Fibroblast of skin of abdomen (primary cell): ENCODE measurements at places on chromosomes 12 and 14.
A peak's percentile ranks its signal among the peaks of the same experiment; 100 is the strongest.

- peak; percentile 47 for DNase-seq
Measured at GRCh38 chr12:14256121-14256520, 109.4 kb upstream of the ATF7IP start.

- no peak for DNase-seq
Measured at GRCh38 chr12:97223419-97223818, 239.2 kb upstream of the RMST start.

DNA sequence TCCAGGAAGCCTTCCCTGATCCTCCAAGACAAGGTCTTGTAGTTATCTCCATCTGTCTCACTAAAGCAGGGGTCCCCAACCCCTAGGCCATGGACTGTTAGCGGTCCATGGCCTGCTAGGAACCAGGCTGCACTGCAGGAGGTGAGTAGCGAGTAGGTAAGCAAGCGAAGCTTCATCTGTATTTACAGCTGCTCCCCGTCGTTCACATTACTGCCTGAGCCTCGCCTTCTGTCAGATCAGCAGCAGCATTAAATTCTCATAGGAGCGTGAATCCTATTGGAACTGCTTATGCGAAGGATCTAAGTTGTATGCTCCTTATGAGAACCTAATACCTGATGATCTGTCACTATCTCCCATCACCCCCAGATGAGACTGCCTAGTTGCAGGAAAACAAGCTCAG, 12.4 kb upstream of the NFYB start:
- DNase-seq: no peak

- DNase-seq: peak; percentile 83
Measured at GRCh38 chr12:112381883-112382796, at the start of gene HECTD4. HECTD4 (minus strand) TSS chr12:112382431; CDS start chr12:112382128, 303 bp downstream.

DNA sequence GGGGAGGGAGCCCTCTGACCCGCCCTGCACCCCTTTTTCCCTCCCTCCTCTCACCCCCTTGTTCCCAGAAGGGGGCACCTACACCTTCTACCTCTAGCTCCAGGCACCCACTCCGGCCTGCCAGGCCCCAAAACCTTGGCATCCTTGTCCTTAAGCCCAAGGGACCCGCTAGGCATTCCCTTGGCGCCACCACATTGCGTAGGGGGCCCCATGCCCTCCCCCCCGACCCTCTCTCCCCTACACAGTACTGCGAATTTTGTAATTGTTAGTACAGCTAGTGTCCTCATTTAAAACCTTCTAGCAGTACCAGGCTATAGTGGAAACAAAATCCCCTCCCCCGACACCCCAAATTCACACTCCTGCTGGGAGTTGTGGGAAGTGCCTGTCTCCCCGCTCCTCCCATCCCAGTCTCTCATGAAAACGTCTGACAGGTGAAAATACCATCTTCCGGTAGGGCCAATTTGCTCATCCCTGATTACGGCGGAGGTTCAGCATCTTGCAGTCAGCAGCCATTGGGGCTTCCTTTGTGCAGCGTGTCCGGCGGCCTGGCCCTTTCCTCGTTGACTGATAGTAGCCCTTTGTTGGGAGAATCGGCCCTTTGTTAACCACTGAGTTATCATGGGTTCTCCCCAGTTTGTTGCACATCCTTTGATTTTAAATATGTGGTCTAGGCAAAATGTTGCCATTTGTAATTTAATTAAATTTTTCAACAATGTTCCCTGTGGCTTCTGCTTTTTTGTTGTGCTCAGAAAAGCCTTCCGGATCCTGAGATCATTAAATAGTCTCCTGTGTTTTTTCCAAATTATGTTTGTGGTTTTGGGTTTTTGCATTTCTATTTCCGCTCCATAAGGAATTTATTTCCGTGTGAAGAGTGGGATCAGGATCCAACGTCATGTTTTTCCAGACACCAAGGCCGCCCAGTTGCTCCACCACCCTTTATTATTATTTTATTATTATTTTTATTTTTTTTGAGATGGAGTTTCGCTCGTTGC, 7.9 kb upstream of the CEP170B start:
- no peak for DNase-seq

DNA sequence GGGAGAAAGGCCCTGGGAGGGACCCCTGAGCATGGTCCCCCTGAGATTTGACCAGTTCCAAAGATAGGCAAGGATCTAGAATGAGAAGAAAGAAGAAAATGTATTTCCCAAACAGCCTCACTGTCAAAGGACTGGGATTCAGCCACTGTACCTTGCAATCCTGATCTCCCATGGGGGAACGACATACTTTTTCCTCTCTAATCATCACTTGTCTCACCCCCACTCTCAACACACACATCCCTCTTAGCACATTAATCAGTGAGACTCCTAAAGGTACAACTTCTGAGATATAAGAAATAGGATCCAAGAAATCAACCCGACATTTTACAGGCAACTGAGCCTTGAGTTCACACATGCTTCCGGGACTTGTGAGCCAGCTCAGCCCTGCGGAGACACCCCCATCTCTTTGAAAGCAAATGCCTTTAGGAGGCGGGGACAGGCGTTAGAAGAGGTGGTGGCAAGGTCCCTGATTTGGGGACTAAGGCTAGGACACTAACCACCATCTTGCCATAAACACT, 1.4 kb downstream of the MAP3K9 start:
- no peak for DNase-seq

DNA sequence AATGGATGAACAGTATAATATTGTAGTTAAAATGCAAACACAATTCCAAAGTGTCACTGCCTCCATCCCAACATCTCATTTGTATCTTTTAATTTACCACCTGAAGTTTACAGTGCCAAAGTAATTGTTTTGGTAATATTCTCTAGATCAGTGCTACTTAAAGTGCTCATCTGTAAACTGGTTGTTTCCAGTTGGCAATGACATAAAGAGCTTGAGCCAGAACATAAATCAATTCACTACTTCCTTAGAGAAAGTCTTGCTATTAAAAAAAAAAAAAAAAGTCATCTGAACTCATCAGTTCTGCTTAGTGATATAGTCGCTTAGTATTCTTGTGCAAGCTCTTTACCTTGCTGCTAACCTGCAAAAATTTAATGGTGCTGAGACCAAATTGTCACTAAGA, 16.4 kb downstream of the PLCZ1 start:
- no peak for DNase-seq

DNA sequence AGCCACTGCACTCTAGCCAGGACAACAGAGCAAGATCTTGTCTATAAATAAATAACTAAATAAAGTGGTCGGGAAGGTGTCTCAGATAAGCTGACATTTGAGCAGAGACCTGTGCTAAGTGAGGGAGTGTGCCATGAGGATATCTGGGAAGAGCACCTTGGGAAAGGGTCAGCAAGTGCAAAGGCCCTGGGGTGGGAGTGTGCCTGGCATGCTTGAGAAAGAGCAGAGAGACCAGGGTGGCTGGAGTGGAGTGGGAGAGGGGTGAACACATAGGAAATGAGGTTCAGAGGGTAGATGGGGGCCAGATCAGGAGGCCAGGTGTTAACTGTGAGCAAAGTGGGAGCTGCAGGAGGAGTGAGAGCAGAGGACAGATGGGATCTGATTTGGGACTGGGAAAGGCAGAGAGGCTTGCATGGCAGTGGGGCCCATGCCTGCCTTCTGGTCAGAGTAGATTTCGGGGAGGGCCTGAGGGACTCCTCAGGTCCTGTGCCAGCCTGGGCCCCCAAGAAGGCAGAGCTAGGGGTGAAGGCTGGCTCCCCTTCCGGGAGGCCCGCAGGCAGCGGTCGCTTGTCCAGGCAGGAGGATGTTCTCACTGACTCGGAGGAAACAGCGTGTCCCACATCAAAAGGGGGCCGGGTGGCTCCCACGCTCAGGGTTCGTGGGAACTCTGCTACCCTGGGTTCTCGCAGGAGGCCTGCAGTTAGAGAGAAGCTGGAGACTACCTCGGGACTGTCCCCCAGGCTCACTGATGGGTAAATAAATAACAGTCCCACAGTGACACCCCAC, 32.6 kb downstream of the DTX1 start:
- DNase-seq: no peak

DNA sequence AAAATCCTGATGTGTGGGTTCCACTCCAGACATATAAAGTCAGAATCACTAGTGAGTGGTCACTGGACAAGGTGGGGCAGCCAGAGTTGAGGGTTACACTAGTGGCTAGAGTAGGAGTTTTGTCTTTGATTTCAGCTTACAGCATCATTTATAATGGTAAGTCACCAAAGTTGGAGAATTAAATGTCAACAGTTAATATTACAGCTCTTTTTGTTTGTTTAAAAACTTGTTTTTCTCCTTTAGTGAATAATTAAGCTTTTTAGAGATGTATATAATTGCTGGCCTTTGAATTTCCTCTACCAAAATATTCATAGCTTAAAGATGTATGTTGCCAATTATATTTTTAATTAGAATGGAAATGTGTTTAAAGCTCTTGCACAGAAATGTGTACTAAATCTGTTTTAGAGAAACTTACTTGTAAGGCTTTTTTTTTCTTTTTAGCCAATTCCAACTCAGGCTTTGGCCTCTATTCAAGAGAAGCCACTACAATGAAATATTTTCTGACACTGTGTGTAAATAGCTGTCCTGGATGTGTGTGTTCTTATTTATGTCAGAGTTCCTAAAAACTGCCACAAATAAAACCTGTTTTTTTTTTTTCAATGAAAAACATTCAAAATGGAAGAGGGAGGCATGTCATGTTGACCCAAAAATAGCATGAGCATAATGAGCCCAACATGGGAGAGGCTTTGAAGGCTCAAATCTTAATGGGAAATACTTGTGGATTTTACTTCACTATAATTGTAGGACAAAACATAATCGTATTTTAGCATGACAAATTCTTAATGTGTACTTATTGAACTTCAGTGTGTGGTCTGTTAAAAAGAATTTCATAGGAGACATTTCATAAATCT, 92.2 kb downstream of the TBC1D30 start:
- no peak for DNase-seq

- no peak for DNase-seq
Measured at GRCh38 chr12:46477541-46477940, 105.0 kb upstream of the SLC38A2 start.

- DNase-seq: peak; percentile 74
Measured at GRCh38 chr12:13171921-13172859, 24.3 kb upstream of the EMP1 start.

DNA sequence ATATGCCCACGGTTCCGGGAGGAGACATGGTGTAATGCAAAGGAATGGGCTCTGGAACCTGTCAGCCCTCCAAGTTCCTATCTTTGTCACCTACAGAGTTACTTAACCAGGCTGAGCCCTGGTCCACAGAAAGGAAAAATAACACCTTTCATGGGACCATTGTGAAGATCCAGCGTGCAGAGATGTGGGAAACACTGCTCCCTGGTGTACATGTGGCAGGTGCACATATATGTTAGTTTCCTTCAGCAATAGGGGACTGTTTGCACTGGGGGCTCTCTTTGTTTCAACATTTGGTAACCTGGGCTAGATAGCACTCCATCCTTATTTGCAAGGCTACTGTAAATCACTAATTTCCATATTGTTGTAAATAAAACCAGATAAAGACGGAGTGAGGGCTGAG, 72.3 kb downstream of the ANO2 start:
- peak; percentile 39 for DNase-seq

DNA sequence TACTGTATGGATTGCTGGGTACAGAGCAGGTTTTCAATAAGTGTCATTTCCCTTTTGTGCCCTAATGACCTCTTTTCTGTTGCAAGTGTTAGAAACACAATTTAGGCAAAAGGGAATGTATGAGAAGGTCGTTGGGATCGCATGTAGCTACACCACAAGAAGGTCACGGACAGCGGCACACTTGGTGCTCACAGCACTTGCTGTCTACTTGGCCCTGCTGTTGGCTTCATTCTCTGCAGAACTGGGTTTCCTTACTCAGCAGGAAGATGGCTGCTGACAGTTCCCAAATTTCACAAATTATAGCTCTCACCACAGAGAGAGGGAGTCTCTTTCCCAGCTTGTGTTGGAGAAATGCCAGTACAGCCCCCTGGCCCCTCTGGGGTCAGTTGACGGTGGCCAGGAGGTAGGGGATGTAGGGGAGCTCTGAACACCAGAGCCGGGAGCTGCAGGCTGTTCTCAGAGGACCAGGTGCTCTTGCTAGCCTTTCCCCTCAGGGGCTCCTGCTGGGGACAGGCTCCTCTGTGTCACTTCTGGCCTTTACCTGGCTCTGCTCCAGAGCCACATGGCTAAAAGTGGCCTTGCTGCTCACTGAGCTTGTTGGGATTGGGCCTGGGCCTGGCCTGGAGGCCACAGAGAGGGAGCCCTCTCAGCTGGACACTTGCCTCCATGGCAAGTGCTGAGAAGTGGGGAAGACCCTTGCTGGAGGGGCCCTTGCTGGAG, 50.9 kb upstream of the BCL7A start:
- no peak for DNase-seq

DNA sequence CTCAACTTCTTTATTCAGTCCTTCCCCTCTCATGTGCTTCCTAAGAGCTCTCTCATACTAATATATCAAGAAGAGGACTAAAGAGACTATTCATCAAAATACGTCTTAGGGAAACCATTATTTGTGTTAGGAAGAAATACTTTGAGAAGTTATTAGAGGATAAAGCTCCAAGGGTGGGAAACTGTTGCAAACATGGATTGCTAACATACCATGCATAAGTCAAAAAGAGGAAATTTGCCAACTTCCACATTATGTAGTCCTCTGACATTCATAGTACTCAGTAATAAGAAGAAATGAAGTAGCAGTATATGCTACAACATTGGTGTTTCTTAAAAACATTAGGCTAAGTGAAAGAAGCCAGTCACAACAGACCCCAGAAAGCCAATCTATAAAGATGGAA, 128.8 kb upstream of the CLEC14A start:
- DNase-seq: peak; percentile 44

- no peak for DNase-seq
Measured at GRCh38 chr14:44508834-44509233, 1.8 kb upstream of the FSCB start.

GRCh38 chr14:102363182-102363943, 622 bp downstream of the TECPR2 start:
- peak; percentile 16 for DNase-seq

DNA sequence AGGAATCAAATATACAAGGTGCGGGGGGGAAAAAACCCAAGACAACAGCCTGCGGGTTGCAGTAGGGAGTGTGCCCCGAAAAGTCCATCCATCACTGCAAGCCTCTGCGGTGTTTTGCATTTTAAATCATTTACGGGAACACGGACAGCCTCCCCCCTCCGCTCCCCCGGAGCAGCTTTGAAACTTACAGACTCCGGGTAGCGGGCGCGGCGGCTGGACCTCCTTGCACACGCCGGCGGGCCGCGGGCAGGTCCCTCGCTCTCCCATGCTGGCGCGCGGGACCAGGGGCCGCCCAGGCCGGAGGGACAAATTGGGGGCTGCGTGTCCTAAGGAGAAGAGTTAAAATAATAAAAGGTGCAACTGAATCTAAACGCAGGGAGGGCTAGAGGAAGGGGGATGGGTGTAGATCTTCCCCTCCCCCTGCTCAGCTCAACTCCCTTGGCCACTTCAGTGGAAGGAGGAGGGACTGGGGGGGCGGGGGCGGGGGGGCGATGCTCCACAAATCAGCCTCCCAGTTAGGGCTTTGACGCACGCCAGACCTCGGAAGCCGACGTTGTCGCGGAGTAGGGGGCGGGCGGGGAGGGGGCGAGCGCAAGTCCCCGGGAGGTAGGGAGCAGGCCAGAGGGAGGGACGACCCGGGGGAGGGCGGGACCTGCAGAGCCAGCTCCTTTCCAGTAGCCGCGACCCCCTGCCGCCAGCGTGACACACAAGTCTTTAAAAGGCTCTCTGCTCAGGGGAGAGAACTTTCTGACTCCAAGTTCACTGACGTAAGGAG, at the start of gene KCNJ8:
Gene KCNJ8 (minus strand): TSS at position 349 of the 775 bp plus-strand sequence. CDS start 1,090 bp downstream, outside the sequence.
- DNase-seq: peak; percentile 33
